CD8-positive, alpha-beta T cell (primary cell): ENCODE measurements at places on chromosomes 11 and 22. TPM values are rescaled to one million over a fixed set of nuclear protein-coding genes. Genes with fewer than 3 reads are reported as not detected.

DNA sequence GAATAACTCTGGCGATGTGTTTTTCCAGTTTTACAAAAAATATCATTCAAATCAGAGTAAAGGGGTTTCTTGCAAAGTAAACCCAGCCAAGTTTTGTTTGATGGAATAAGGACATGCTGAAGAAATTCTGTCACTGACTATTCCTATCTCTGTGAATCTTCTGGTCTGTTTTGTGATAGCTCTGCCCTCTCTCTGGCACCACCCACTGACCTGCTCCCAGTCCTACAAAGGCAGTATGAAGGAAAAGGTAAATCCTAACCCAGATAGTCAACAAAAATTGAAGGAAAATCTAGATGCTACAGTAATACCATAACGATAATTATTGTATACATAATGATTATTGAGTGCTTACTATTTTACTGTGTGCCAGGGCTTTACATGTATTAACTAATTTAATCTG, 76.3 kb upstream of the TP53AIP1 start:
- no peak for DNase-seq

DNA sequence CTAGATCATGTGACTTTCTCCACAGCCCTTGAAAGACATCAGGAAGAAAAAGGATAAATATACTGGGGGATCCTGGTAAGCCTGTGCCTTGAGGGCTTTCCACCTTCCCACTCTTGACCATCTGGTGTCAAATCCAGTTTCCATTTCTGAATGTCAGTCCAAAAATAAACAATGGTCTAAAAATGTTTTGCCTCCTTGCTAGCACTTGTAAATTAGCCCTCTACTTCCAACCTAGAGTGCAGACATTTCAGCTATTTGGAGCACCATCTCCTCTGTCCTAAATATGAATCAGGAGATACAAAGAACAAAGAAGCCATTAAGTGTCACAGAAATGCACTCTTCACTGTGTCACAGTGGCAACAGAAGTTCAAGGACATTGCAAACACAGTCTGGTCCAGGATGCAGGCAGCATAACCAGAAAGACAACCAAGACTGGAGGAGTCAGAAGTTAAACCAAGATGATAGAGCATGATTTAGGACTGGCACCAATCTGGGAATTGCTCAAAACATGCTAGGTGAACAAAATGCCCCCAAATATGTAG, 88.1 kb downstream of the CCDC34 start:
- no peak for DNase-seq

- no peak for DNase-seq
Observed at GRCh38 chr22:47288680-47289079, 526.2 kb downstream of the TBC1D22A start.

- no peak for DNase-seq
Observed at GRCh38 chr11:2426826-2427521, 17.3 kb downstream of the TRPM5 start.

DNA sequence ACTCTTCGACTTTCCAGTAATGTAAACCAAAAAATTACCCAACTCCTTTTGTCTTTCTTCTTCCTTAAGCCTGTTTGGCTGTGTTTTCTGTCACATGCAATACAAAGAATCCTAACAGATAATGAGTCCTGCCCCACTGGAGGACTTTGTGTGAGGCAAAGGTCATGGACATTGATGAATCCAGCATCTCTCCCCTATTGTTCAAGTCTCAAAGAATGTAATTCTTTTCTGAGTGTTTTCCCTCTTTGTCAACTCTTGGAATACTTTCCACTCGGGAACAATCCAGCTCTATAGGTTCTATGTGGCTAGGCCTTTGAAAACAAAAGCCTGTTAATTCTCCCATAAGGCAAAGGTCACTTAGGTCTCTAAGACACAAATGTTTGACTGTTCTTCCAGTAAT, 100.7 kb downstream of the FAR1 start:
- DNase-seq = no peak

DNA sequence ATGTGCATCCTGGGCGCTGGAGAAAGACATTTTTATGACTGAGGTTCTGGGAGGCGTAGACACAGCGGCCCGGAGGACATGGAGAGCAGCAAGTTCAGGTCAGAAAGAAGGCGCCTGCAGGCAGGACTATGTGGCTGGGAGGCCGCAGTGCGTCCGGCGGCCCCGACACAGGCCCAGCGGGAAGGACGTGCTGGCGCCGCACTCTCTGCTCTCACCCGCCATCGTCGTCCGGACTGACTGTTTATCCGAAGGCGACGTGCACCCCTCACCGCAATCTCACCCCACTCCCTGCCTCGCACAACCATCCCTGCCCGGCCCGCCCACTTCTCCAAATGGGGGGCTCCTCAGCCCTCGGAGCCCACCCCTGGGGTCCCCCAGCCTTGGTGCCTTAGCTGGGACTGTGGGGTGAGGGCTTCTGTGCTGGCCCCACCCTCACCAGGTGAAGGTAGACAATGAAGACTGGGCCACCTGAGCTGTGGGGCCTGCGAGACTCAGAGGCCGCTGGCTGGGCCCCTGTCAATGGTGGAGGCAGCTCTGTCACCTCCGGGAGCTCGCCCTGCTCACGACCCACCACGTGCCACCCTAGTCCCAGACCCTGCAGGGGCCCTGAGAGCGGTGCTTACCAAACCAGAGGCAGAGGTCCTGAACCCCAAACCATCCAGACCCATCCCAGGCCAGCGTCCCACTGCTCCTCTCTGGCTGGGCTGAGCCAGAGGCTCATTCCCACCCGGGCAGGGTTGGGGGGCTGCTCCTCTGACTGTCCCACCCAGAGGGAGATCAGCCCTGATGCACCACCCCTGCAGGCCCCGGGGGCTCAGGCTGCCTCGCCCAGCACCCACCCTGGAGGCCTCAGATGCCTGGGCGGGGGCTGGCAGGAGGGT, 16.2 kb upstream of the MUC5B start:
- no peak for DNase-seq

DNA sequence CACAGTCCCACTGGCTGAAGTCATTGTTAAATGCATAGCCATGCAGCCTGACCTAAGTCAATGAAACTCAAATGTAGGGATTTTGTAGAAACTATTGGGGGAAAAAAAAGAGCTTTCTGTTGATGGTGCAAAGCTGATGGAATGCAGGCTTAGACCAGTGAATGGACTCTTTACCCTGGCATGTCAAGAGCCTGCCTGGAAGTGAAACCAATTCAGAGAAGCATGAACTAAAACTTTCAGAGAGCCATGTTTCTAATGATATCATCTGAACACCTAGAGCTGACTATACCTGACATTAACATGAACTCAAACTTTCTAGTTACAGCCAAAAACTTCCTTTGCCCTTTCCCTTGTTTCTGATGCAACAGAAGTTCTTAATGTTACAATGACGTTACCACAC, 89.0 kb downstream of the APIP start:
- DNase-seq = no peak

DNA sequence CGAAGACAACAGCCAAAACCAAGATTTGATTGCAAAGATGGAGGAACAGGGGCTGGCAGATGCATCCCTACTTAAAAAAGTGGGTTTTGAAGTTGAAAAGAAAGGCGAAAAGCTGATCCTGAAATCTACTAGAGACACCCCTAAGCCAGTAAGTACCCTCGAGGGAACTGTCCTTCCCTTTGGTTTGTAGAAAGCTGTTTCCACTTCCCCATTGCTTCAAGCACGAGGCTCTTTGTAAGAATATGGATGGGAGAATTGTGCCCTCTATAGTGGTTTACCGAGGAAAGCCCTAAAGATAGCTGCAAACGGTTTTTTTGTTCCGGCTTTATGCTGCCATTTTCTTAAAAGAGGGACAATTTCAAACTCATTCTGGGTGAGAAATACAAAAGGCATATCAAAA, 133.9 kb downstream of the WNT7B start:
- DNase-seq = no peak

ARHGAP8 gene
- 15.4 TPM for total RNA-seq

DLG2 gene
- 2.3 TPM for total RNA-seq
